ENCODE measurements at places on chromosomes 4 and X.

DNA sequence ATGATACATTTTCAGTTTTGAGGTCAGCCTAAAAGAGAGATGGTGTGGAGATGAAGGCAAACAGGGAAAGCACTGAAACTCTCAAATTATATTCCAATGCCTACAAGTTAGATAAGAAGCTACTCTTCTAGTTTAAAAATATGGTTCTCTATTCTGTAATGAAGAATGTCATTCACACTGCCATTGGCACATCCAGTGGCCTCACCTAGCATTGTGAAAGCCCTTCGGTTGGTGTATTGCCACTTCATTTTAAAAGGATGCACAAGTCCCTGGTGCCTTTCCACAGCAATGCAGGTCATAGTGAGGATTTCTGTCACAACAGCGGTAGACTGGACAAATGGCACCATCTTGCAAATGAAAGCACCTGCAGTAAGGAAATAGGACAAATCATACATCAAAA is 40.6 kb downstream of the QRFPR start:
- DNase-seq: no peak

- no peak for DNase-seq
These were observed 119.5 kb upstream of the MAP9 start for GRCh38 chr4:155496294-155496626.

GRCh38 chrX:42602136-42602535 is 175.8 kb downstream of the PPP1R2C start:
- no peak for DNase-seq

GRCh38 chr4:138158746-138159297 is 83.3 kb downstream of the SLC7A11 start:
- peak; percentile 14 for DNase-seq

DNA sequence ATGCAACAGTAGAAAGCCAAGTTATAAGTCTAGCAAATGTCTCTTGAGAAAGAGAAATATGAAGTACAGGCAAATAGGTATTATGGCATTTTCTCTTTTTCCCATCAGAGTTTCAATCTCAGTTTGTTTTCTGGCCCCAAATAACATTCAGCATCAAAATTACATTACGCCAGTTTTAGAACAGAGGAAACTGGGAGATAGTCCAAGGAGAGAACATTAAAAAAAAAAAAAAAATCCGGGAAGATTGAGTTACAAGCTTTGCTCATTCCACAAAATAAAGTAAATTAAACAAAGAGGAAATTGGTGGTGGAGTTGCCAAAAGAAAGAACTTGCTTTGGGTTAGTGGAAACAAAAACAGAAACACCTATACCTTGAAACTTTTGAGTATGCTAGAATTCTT is 50.4 kb upstream of the IL13RA2 start:
- no peak for DNase-seq

DNA sequence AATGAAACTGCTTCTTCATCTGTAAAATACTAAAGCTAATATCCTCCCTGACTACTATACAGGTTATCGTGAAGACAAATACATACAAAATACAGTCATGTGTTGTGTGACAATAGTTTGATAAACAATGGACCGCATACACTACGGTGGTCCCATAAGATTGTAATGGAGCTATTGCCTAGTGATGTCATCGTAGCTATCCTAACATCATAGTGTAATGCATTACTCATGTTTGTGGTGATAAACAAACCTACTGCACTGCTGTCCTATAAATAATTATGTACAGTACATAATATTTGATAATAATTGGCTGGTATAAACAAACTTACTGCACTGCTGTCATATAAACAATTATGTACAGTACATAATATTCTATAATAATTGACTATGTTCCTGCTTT is 5.6 kb upstream of the NEIL3 start:
- DNase-seq: no peak

GRCh38 chr4:65580551-65580950 is 89.7 kb downstream of the EPHA5 start:
- no peak for DNase-seq

DNA sequence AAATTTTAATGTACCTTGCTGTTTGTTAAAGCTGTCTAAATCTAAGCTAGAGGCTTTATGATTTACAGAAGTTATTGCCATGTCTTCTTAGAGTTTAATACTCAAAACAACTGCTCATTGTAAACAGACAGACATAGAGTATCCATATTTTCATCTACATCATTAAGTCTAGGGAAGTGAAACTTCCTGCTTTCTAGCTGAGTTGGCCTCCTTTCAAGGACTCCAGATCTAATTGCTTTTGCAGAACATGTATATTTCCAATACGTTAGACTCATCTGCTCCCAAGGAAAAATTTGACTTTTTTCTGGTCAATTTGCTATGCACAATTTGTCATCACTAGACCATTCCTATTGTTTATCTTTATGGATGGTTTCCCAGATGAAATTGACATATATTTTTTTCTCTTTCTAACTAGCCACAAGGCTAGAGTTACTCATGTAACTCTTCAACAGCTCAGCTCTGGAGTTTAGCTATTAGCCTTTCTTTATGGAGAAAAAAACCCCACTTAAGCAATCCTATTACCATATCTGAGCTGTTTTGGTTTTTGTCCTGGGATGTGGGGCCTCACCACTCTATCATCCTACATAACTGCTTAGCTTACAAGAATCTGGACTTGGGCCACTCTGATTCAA is 122.9 kb downstream of the PPA2 start:
- no peak for DNase-seq

GRCh38 chrX:11269006-11269405 is 24.2 kb upstream of the AMELX start:
- DNase-seq: no peak

- DNase-seq: no peak
These were observed 74.1 kb downstream of the LDB2 start for GRCh38 chr4:16824278-16824806.

DNA sequence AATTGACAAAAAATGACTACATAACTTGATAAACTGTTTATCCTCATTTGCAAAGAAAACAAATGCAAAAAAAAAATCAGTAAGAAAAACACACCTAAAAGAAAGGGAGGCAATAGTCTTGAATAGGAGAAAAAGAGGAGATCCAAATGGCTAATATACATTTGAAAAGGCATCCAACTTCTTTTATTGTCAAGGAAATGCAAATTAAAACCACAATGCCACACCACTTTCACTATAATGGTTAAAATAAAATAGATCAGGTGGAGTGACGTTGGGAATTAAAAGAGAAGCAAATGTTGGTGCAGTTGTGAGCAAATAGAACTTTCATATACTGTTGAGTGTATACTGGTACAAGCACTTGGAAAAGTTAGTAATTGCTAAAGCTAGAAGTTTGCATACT is 3.6 kb downstream of the DCAF4L1 start:
- DNase-seq: no peak

- DNase-seq: no peak
These were observed 65.6 kb upstream of the BLTP1 start for GRCh38 chr4:122086338-122087065.

DNA sequence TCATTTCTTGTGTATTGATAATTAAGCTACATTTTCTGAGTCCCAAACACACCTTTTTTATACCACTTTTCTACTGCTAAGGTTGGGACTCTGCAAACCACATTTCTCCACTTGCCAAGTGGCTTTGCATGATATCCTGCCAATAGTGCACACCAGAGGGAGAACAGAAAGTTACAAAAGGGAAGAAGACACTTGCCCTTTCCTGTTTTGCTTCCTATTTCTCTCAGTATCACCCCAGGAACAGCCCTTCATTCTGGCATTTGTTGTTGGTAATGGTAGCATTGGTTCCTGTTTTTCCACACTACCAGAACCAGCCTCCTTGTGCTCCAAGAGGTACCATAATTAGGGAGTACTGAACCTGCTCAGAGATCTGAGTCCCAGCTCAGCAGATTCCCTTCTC is 87.1 kb downstream of the HDX start:
- no peak for DNase-seq

- DNase-seq: no peak
These were observed 32.9 kb downstream of the PHKA2 start for GRCh38 chrX:18951032-18951431.

GRCh38 chrX:79133904-79134303 is 10.6 kb upstream of the GPR174 start:
- DNase-seq: no peak

GRCh38 chr4:14520171-14520570 is 482.1 kb upstream of the CPEB2 start:
- peak; percentile 10 for DNase-seq

DNA sequence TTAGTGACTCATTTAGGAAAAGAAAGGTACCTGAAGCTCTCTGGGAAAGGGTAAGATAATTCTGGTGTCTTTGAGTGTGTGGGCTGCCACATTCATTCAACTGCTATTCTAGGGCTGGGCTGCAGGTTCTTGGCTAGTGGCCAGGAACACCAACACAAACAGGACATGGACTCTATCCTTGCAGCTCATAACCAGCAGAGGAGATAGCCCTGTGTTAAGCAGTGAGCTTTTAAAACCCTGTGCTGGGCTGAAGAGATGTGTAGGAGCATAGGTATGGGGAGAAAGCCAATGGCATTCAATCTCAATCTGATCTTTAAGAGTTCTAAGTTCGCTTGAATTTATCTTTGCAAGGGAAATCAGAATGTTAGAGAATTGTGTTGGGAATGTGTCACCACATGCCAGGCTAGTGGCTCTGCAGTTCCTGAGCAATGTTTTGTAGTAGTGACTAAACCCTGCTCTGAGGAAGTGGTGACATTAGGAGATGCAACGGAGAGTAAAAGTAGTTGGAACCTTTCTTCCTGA is 39.2 kb downstream of the SGMS2 start:
- no peak for DNase-seq

DNA sequence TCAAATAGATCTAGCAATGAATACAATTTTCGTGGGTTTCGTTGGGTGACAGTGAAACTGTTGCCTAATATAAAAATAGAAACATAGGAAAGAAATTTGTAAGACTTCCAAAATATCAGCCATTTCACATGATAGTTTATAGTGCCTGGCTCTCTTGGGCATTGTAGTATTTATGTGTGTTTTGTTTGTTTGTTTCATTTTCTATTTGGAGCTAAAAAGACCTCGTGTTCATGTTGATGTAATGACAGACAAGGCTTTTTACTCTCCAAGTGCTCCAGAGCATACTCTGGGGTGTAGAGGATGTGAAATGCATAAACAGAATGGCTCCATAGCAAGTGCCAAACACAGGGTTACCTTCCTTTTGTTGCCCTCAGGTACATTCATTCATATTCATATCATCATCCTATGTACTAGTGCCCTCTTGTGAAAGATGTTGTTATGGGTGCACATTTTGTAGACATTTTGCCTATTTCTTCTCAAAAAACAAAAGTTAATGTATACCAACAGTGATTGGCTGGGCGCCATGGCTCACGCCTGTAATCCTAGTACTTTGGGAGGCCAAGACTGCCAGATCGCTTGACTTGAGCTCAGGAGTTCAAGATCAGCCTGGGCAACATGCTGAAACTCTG is 100.7 kb upstream of the AMOT start:
- DNase-seq: no peak

GRCh38 chrX:10509397-10509796 is 111.0 kb downstream of the MID1 start:
- DNase-seq: no peak

DNA sequence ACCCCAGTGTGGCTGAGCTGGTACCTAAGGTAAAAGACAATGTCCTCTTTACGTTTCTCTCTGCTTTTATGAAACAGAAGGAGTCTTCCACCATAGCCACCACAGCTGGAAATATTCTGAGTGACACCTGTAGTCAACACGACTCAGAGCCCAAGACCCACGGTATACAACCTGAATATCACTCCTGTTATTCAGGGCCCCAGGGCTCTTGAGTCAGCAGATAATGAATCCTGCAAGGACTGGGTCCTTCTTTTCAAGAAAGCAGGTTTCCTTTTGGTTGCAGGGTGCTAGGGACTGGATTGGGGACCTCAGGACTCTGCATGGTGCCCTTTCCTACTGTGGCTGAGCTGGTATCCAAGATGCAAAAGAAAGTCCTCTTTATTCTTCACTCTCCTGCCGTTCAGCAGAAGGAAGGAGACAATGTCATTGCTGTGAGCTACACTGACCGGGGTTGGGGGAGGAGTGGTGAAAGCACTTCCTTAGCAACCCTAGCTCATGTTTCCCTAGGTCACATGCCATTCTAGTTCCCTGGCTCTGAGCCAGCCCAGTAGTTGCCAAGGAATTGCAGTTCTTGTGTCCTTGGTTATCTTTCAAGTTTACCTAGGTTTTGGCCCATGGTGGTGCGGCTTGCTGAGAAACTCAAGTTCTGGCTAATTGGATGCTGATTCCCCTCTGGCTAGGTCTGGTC is 23.7 kb upstream of the UNC5C start:
- DNase-seq: peak; percentile 10

- DNase-seq: no peak
These were observed 80.2 kb upstream of the ACSL4 start for GRCh38 chrX:109813236-109813635.

DNA sequence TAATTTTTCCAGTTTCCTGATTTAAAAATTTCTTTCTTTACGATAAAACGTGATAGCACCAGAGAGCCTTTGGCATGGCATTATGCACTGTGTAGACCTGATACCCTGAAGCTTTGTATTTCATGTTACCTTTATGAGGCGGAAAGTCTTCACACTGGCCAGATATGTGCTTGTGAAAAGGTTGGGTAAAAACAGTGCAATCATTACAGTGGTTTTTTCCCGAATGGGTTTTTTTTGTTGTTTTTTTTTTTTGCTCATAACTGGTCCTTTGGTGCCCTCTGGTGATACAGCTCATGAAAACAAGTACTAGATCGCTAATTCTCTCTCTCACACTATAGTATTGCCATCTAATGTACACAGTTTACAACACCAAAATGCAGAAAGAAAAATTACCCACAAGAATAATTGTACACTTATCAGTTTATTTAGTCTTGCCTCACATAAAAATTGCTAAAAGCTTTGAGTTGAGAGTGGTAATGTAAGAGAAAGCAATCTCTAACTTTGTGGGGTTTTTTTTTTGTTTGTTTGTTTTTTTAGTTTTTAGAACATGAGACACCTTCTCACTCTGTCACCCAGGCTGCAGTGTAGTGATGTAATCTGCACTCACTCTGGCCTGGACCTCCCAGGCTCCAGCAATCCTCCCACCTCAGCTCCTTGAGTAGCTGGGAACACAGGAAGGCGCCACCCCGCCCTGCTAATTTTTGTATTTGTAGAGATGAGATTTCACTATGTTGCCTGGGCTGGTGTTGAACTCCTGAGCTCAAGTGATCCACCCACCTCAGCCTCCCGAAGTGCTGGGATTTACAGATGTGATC is 21.3 kb downstream of the SPCS3 start:
- no peak for DNase-seq

DNA sequence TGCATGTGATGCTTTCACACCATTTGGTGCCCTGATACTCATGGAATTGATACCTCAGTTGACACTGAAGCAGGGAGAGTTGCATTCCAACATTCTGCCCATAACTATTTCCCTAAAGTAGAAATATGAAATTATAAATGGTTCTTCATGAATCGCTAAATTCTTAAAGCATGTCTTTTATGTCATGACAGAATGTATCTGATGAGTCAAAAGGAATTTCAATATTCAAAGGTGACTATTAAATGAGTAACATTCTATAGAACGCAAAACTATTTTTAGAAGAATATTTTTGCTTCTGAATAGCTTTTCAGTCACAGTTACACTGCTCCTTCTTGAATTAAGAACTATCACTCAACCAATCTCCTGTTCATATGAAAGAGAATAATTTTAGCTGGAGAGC is 152.8 kb downstream of the ADGRA3 start:
- DNase-seq: no peak
